ENCODE measurements at places on chromosomes 12 and 14.

DNA sequence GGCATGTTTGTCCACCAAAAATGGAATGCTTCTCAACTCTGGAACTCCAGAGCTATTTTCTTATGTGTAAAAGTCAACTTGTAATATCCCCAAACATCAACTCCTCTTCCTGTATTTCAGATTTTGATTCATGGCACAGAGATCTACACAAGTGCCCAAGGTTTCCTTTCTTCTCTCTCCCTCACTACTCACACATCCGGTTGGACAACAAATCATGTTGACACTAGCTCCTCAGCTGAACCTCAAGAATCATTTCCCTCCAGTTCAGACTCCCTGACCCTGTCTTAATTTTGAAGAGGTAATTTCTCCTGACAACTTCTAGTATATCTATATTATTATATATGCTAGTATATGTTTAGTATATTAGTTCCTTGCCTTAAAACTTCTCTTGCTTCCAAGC lies 485.4 kb upstream of the CCDC196 start:
- no peak for DNase-seq

DNA sequence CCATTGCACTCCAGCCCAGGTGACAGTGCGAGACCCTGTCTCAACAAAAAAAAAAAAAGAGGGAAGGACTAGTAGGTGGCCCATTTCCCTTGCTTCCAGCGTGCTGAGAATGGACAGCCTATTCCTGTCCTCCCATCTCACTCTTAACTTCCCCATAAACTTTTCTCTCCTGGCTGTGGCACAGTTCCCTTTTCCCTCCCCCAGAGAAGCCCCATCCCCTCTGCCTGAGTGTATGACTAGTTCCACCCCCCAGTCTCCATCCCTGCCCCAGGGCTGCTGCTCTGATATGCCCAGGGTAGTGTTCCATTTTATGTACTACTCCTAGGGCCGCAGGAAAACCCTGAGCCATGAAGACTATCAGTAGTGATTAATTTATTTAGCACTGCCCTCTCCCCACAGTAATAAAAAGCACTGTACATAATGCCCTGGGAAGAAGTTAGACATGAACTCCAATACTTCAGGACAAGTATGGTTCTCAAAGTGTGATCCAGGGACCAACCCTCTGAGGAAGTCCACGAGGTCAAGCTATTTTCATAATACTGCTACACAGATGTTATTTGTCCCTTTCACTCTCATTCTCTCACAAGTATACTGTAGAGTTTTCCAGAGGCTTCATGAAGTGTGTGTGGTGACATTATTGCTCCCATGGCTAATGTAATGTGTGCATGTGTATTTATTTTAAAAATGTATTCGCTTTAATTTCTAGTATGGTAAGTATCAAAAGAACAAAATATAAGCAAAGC lies 11.5 kb upstream of the CHD4 start:
- DNase-seq, result no peak

DNA sequence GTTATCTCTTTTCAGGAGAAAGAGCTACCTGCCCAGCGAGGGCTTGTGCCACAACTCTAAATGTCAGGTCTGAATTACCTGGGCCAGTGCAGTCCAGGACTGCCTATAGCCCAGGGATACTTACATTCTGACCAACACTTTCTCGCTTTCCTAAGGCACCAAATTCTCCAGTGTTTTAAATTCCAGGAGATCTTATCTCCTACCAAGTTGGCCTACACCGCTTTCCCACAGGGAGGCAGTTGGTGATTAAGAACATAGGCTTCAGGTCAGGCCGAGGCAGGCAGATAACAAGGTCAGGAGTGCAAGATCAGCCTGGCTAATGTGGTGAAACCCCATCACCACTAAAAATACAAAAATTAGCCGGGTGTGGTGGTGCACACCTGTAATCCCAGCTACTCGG lies 41.1 kb downstream of the RPS29 start:
- DNase-seq, result no peak

- no peak for DNase-seq
Observed at GRCh38 chr14:99253890-99254289, 18.1 kb downstream of the BCL11B start.

GRCh38 chr12:106285982-106286381 lies 16.6 kb upstream of the TCP11L2 start:
- DNase-seq, result no peak

- no peak for DNase-seq
Observed at GRCh38 chr14:66383771-66384170, 102.4 kb upstream of the CCDC196 start.

DNA sequence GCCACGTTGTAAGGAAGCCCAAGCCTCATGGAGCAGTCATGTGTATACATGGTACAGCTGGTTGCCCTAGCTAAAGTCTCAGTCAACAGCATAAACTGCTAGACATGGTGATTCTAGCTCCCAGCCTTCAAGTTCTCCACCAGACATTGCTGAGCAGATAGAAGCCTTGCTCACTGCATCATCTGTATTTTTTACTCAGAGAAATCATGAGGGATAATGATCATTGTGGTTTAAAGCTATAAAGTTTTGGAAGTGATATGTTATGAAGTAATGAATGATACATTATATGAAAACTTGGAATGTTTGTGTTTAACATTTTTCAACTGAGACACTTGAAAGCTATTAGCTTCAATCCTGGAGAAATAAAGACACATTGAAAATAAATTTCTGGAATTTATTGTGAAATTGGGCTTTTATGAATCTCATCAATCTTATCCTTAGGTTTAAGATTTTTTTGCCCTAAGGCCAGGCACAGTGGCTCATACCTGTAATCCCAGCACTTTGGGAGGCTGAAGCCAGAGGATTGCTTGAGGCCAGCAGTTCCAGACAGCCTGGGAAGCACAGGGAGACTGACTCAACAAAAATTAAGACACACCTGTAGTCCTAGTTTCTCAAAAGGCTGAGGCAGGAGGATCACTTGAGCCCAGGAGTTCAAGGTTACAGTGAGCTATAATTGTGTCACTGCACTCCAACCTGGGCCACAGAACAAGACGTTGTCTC lies 5.6 kb upstream of the NFATC4 start:
- no peak for DNase-seq

DNA sequence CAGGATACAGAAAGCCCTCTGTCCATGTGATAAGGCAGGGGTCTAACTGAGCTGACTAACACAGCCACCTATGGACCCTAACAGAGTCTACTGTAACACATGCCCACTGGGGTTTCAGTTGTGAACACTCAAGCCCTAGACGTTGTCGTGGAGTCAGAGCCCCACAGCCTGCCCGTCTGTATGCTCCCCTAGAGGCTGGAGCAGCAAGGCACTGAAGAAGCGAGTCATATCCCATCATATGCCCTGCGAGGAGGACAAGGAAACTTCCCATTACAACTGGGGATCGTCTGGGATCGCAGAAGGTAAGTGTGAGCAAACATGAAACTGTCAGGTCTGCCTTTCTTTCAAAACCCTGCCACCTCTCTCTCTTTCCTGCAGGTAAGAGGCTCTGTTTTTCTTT lies 138.1 kb downstream of the GPR65 start:
- no peak for DNase-seq

DNA sequence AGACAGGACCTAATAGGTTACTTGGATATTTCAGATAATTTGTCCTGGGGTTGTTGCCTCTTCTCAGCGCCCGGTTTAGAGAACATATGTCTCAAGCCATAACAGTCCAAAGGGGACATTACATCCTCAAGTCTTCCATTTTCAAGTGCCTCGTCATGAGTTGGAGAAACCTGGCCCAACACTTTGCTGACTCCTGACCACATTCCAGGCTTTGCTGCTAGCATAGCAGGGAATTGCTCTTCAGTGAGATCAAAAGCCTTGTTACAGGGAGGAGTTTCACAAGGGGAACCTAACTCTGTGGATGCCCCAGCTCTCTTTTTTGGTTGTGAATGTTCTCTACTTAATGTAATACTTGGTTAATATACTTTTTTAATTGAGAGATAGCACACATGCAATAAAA lies 8.2 kb upstream of the MMP19 start:
- DNase-seq, result no peak

DNA sequence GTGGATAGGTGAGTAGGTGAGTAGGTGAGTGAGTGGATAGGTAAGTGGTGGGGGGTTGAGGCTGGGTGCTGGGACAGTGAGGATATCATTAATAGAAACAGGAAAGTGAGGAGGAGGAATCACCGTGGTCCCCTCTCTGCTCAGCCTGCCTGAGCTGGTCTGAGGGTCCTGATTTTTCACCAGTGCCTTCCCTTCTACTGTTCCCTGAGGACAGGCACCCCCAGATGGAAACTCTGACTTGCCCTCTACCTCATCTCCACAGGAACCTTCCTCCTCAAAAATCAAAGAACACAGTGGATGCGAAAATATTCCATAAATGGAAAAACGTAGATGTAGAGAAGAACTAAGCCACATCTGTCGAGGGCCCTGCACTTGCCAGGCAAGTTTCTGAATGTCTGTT lies 1.9 kb downstream of the GPR68 start:
- DNase-seq, result no peak

DNA sequence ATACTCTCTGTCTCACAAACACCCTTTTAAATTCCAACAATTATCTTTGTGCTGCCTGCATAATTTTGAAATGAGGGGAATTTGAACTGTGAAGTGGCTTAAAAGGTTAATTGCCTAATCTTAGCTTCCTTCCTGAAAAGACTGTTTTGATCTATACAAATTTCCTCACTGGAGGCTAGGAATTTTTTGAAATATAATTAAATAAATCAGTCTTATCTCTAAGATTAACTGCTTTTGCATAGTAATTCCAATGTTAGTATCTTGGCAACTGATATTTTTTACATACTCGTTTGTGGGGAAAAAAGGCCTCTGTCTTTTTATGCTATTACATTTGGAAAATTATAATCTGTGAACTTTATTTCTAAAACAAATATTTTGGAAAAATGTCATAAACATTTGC lies 498.5 kb downstream of the TMTC2 start:
- no peak for DNase-seq

- no peak for DNase-seq
Observed at GRCh38 chr12:14167005-14167628, 185.7 kb upstream of the GRIN2B start.

DNA sequence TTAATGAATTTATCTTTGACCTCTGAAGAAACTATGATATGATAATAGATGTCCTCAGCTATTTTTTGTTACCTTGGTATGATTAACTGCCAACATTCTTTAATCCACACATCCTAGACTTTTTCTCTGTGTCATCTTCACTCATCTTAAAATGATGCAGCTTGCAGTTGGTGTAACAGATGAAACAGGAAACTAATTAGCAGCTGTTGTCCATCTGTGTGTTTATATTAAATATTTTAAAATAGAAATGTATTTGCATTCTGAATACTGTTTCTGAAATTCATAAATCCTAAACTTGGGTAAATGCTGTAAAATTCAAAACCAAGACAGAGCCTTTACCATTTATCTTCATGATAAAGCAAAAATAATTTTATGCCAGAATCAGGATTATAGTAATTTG lies 56.1 kb upstream of the GARIN2 start:
- no peak for DNase-seq

DNA sequence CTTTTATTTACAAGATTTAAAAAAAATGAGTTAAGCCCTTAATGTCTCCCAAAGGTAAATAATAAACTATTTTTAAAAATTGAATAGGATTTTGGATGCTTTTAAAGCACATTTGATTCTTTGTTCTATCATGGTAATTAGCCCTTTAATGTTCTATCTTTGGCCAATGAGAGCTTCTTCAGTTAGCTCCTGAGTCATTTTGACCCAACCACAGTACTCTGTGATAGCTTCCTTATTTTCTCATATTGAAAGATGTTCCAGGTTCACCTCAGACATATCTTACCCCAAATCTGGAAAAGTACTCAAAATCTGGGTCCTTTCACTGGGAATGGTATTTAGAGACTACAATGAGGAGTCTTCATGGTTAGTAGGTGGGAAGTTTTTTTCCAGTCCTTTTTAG lies 98.0 kb downstream of the MYRFL start:
- no peak for DNase-seq

DNA sequence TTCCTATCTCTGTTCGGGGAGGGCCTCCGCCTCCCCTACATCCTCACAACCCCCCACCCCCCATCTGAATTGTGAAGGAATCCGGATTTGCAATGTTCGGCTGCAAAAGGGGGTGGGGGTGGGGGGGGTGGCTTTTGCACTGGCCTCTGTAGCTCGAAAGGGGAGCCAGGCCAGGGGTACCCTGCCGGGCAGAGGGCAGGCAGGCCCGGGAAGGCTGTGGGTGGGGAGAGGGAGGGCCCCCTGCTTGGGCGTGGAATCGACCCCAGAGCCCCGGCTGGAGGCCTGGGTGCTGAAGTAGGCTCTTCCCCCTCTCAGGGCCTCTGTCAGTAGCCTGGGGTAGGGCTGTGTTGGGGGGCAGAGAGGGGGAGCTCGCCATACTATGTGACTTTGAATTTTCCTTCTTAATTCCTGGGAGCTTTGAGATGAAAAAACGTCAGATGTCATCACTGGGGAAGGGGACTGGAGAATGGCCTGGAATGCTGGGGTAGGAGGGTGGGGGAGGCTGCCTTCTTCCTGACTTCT lies 1.1 kb downstream of the LRP1 start:
- no peak for DNase-seq

GRCh38 chr14:88798156-88798555 lies 5.4 kb upstream of the EML5 start:
- DNase-seq, result no peak

GRCh38 chr14:26281280-26281998 lies 316.4 kb downstream of the NOVA1 start:
- DNase-seq, result no peak

- no peak for DNase-seq
Observed at GRCh38 chr12:1930803-1931597, 12.5 kb upstream of the CACNA2D4 start.

- DNase-seq, result no peak
Observed at GRCh38 chr14:104725772-104726548, 1.9 kb downstream of the ADSS1 start.

DNA sequence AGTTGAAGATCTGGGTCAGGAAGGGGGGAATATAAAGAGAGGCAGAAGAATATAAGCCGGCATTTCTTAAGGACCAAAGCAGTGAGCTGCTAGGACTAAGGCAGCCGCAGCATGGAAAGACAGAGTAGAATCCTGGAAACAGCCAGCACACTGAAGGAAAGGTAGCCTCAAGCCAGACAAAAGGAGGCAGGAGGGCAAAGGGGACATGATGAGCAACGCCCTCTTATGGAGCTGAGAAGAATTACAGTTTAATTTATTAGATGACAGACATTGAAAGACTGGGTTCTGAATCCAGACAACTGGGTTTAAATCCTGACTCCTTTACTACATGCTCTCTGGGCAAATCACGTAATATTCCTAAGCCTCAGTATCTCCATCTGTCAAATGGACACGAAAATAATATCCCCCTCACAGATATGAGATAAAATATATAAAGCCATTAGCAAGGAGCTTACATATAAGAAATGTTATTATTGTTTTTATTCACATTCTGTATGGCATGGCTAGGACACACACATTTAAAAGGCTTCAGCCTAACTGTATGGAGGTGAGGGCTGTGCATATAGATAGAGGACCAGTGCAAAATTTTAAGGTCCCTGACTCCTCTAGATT lies 8.1 kb upstream of the PCED1B start:
- DNase-seq, result no peak
